Naive thymus-derived CD4-positive, alpha-beta T cell (primary cell): ENCODE measurements at places on chromosomes 1 and 21. TPM values are rescaled to one million over a fixed set of nuclear protein-coding genes. Genes with fewer than 3 reads are reported as not detected.

- H3K27ac ChIP-seq, result no peak overlapping the region
- no peaks in the 10 kb centered on the region for H3K36me3 ChIP-seq
- no peak overlapping the region for H3K4me3 ChIP-seq
- peak; percentile 4 for DNase-seq
- H3K27me3 ChIP-seq, result no peaks in the 10 kb centered on the region
- H3K4me1 ChIP-seq, result peaks cover 16% of the 10 kb centered on the region
These were observed 5.6 kb downstream of the AIRE start for GRCh38 chr21:44291078-44291935.

SIM2 gene
- polyA plus RNA-seq, result not detected

FAM163A gene
- 0.06 TPM for polyA plus RNA-seq

DNA sequence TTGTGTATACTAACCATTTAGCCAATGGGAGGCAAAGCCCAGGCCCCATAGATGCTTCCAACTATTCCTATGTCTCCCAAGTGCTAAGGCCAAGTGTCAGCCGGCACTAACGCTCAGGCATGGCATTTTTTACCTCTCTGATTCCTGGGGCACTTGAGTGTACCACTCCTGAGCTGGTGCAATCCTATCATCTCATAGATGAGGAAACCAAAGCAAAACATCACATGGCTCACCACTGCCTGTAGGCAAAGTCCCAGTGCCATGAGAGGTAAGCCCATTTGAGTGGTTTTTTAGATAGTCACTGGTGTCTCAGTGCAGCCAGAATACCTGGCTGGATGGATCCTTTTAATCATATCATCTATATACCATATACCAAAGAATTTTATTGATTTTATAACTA is 8.0 kb upstream of the CCN1 start:
- H3K27me3 ChIP-seq, result peaks cover 7% of the 10 kb centered on the region
- DNase-seq, result no peak
- H3K27ac ChIP-seq, result no peak overlapping the region
- no peaks in the 10 kb centered on the region for H3K4me1 ChIP-seq
- no peaks in the 10 kb centered on the region for H3K36me3 ChIP-seq
- no peak overlapping the region for H3K4me3 ChIP-seq

DNASE2B gene
- not detected for polyA plus RNA-seq

- DNase-seq, result no peak
- no peaks in the 10 kb centered on the region for H3K36me3 ChIP-seq
- H3K27ac ChIP-seq, result no peak overlapping the region
- no peaks in the 10 kb centered on the region for H3K4me1 ChIP-seq
- H3K4me3 ChIP-seq, result no peak overlapping the region
These were observed 75.0 kb downstream of the OSBPL9 start for GRCh38 chr1:51691920-51692319.

CD55 gene
- 185 TPM for polyA plus RNA-seq

SLC30A7 gene
- 9.0 TPM for polyA plus RNA-seq
